Ureter (tissue), 1 donor: ENCODE measurements at places on chromosomes 4 and X. TPM values are rescaled to one million over a fixed set of nuclear protein-coding genes. Genes with fewer than 3 reads are reported as not detected.

GRCh38 chrX:120504569-120504968, 35.5 kb upstream of the LAMP2 start:
- no peak for DNase-seq

GRCh38 chr4:98828801-98829200, 100.1 kb downstream of the EIF4E start:
- DNase-seq: no peak

The ESX1 gene
- not detected for total RNA-seq

GRCh38 chrX:44674906-44675305, 132.2 kb upstream of the FUNDC1 start:
- no peak for DNase-seq

The CLCN5 gene
- total RNA-seq: 7.2 TPM

The CDKL2 gene
- total RNA-seq: 1.1 TPM

DNA sequence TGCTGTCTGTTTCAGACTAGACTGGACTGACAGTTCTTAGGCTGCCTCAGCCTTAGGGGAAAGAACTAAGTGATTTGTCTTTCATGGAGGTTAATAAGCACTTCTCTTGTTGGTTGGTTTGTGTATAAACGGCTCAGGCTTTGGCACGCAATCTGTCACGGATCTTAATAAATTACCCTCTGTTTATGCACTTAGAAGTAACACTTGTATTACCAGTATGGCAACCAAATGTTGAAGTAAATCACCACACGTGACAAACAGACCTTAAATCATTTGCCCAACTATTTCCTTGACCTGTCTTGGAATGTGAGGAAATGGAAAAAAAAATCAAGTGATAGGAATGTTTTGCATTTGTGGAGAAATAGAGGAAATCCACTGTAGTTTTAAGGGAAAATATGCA, 69.9 kb downstream of the TEX13A start:
- DNase-seq: no peak

GRCh38 chrX:71160475-71160874, 15.8 kb downstream of the NLGN3 start:
- no peak for DNase-seq

DNA sequence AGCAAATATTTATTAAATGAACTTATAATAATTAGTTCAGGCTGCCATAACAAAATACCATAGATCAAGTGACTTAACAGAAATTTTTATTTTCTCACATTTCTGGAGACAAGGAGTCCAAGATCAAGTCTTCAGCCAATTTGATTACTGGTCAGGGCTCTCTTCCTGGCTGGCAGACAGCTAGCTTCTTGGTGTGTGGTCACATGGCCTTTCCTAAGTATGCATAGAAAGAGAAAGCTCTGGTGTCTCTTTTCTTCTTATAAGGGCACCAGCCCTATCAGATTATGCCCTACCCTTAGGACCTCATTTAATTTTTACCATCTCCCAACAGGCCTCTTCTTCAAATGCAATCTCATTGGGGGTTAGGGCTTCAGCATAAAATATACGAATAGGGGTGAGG, 438.5 kb upstream of the INTU start:
- no peak for DNase-seq

GRCh38 chr4:182133033-182133432, 110.2 kb upstream of the TENM3 start:
- DNase-seq: no peak

The HTRA3 gene
- 17.5 TPM for total RNA-seq

DNA sequence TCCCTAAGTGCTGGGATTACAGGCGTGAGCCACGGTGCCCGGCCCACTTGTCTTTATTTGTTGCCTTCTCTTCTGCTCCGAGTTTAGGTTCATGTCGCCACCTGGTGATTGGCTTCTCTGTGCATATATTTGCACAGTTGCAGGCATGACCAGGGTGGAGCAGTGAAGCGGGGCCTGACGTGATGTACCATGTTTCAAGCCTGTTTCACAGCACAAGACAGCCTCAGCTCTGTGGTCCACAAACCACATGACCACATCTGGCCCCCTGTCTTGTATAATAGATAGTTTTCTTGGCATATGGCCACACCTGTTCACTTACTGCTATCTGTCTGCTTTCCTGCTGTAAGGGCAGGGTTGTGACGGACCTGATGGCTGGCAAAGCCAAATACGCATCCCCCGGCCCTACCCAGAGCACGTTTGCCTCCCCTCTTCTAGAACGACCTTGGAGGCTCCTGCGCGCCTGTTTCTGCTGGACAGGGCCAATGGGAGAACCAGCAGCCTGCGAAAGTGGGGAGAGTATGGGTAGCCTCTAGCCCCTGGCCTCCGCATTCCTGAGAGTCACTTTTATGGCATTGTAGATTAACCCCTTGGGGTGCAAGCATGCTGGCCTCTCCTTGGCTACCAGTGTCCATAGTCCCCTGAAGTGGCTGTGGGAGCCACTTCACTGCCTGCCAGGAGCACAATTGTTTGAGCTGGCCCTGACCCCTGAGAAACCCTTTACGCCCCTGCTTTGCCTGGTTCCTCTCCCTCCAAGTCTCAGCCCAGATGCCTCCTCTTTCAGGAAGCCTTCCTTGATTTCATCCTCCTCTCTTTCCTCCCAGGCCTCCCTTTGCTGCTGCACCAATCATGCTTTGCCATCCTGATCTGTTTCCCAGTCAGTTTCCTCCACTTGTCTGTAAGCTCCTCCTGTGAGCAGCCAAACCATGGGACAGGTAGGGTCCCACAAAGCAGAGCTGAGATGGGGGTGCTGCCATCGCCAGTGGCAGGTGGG, 6.0 kb upstream of the SH3TC1 start:
- peak; percentile 78 for DNase-seq

GRCh38 chr4:88147799-88148217, 10.6 kb downstream of the ABCG2 start:
- DNase-seq: no peak

DNA sequence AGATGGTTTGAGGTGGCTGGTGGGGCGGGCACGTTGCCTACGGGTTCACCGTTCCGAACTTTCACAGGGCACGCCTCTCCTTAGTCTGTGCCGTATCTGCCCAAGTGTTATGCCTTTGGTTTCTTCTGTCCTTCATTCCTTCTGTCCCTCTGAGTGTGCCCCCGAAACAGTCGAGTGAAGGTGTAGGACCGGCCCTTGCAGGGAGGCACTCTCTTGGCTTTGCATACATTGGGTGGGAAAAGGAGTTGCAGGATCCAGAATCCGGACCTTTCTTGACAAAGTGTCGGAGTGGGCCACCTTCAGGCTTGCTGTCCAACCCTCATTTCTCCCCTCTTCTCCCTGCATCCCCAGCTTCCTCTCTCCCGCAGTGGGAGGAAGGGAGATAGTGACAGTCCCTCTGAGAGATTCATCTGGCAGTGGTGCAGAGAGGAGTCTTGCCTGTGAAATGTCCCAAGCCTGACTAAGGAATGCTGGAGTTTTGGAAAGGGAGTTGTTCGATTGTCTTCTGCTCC, 569 bp downstream of the ARFIP1 start:
- no peak for DNase-seq

The PF4V1 gene
- total RNA-seq: not detected

- DNase-seq: no peak
Measured at GRCh38 chr4:183751106-183751505, 92.0 kb downstream of the TRAPPC11 start.

- DNase-seq: no peak
Measured at GRCh38 chr4:73234712-73235111, 23.9 kb downstream of the ANKRD17 start.
